Mononuclear cell (primary cell): ENCODE measurements at places on chromosomes 2 and 18. TPM values are rescaled to one million over a fixed set of nuclear protein-coding genes. Genes with fewer than 3 reads are reported as not detected.

ANKZF1 gene
- 45.4 TPM for total RNA-seq

CRYGD gene
- not detected for total RNA-seq

FSHR gene
- total RNA-seq, result not detected

AKAIN1 gene
- total RNA-seq, result not detected

C2orf68 gene
- 24.0 TPM for total RNA-seq

UGT1A10 gene
- total RNA-seq, result not detected

GALNT13 gene
- total RNA-seq, result 0.21 TPM

RAX gene
- not detected for total RNA-seq

TMEM214 gene
- 10.7 TPM for total RNA-seq

ICA1L gene
- 3.4 TPM for total RNA-seq

ANTXR1 gene
- under 0.01 TPM for total RNA-seq

SLC5A6 gene
- 48.4 TPM for total RNA-seq

MAP3K19 gene
- total RNA-seq, result not detected

KCNG2 gene
- 0.10 TPM for total RNA-seq

ALPI gene
- not detected for total RNA-seq

NMUR1 gene
- 1.8 TPM for total RNA-seq

SLC35F6 gene
- 30.3 TPM for total RNA-seq

BMP10 gene
- total RNA-seq, result not detected

WNT10A gene
- total RNA-seq, result 1.5 TPM

PREPL gene
- total RNA-seq, result 19.4 TPM

TPRKB gene
- total RNA-seq, result 21.4 TPM

TCF7L1 gene
- total RNA-seq, result not detected

DSC2 gene
- total RNA-seq, result 8.1 TPM

RSAD2 gene
- 6.8 TPM for total RNA-seq

NEU2 gene
- not detected for total RNA-seq

HOXD13 gene
- not detected for total RNA-seq

IL1RL1 gene
- 2.7 TPM for total RNA-seq

REG1B gene
- not detected for total RNA-seq

MEP1B gene
- total RNA-seq, result not detected

ZDBF2 gene
- total RNA-seq, result 21.0 TPM

MYCN gene
- total RNA-seq, result 0.10 TPM

CABLES1 gene
- 0.10 TPM for total RNA-seq

CD8A gene
- total RNA-seq, result 25.6 TPM
